ENCODE measurements at places on chromosomes 5 and 9. TPM values are rescaled to one million over a fixed set of nuclear protein-coding genes. Genes with fewer than 3 reads are reported as not detected.

GRCh38 chr5:55509796-55510522 is 24.8 kb downstream of the PLPP1 start:
- H3K4me1 ChIP-seq = no peaks in the 10 kb centered on the region
- no peaks in the 10 kb centered on the region for H3K36me3 ChIP-seq
- no peak overlapping the region for H3K4me3 ChIP-seq
- DNase-seq = no peak
- H3K27ac ChIP-seq = no peak overlapping the region

GRCh38 chr5:148687427-148687826 is 33.1 kb upstream of the HTR4 start:
- DNase-seq = peak; percentile 1
- H3K4me1 ChIP-seq = no peaks in the 10 kb centered on the region
- H3K27ac ChIP-seq = no peak overlapping the region

DNA sequence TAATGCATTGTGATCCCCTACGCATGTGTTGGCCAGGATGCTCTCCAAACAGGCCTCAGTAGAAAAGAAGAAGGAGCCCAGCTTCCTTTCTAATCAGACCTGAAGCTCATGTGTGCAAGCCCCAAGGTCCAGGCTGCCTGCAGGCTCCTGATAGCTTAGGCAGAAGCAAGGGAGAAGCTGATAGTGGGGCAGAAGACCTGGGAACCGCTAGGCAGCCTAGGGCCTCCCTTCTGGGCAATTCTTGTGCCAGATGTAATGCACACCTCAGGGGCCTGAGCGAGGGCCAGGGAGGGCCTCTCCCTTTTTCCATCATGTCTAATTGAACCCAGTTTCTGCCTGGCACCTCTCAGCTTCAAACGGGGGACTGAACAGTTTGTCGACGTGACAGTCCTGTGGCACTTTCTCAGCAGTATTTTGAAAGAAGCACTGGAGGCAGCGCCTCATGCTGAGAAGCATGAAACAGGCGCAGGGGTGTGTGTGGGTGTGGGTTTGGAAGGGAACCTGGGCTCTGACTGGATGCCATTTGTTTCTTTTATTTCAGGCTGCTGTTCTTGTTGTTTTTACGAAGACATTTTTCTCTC is 212.8 kb downstream of the PIK3R1 start:
- no peaks in the 10 kb centered on the region for H3K36me3 ChIP-seq
- no peaks in the 10 kb centered on the region for H3K27me3 ChIP-seq
- no peak overlapping the region for H3K4me3 ChIP-seq
- H3K4me1 ChIP-seq = peaks cover 37% of the 10 kb centered on the region
- no peak overlapping the region for H3K27ac ChIP-seq

DNA sequence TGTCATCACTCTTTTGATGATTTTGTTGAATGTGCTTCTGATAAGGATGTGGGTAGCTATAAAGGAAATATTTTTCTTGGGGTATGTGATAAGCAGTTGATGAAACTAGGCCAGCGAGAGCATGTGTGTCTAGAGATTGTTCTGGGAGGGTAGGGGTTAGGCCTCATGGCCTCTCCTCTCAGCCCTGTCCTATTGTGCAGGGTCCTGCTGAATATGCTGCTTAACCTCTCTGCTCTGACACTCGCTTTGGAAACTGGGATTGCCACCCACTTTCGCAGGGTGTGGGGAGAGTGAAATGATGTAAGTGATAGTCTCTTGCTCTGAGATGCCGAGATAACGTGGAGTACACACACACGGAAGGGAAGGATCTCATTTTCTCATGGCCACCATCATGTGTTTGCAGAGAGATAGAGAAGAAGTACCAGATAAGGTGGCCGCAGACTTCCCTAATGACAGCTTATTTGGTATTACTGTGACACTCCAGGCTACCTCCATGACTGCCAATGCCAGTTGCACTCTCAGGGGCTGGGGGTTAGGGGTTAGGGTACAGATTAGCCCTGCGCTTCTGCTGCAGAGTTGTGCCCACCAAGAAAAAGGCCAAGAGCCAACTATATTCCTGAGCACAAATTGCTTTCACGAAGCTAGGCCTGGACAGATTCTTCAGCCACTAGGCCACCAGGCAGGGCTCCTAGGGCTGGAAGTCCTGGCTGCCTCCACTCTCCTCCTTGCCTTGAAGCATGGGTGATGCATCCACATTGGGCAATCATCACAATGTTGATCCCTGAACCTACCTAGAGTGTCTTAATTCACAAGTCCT is 25.2 kb upstream of the TNFAIP8 start:
- no peak overlapping the region for H3K4me3 ChIP-seq
- no peaks in the 10 kb centered on the region for H3K27me3 ChIP-seq
- DNase-seq = no peak
- no peak overlapping the region for H3K27ac ChIP-seq

- DNase-seq = no peak
- no peak overlapping the region for H3K4me3 ChIP-seq
- H3K27me3 ChIP-seq = no peaks in the 10 kb centered on the region
- H3K4me1 ChIP-seq = no peaks in the 10 kb centered on the region
Observed at GRCh38 chr5:177249761-177250537, 53.6 kb downstream of the RAB24 start.

DNA sequence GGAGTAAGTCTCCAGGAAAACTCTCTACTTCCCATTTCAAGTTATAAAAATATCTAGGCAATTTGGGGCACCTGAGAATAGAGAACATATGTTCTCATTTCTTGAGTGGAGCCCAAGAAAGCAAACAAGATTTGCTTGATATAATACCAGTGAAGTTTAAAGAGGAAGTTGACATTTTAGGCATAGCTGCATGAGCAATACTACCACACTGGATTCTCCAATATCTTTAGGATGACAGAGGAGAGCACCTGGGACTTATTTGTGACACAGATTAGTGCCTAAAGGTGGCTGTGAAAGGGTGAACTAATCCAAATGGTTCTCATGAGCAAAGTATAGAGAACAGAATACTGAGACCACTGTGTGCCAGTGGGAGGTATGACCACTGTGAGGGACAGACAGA is 423.5 kb upstream of the RIOK2 start:
- no peak for DNase-seq
- no peaks in the 10 kb centered on the region for H3K27me3 ChIP-seq
- H3K4me3 ChIP-seq = no peak overlapping the region
- H3K27ac ChIP-seq = no peak overlapping the region

DNA sequence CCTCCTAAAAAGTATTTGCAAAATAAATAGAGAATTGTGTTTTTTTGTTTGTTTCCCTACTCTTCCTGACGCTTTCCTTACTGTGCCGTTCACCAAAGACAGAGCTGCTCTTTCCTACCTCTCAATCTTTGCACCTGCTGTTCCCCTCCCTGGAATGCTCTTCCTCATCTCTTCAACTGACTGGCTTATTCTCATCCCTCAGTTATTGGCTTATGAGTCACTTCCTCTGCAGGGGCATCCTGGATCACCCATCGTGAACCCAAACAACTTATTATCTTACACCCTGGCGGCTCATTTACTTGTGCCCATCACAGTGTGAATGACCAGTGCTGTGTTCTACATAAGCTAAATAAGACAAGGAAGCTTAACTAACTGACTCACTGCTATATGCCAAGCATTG is 36.1 kb upstream of the CCNG1 start:
- no peaks in the 10 kb centered on the region for H3K36me3 ChIP-seq
- DNase-seq = no peak
- no peaks in the 10 kb centered on the region for H3K27me3 ChIP-seq
- H3K4me1 ChIP-seq = no peaks in the 10 kb centered on the region
- H3K4me3 ChIP-seq = no peak overlapping the region

GRCh38 chr9:88420227-88420626 is 32.0 kb downstream of the SPIN1 start:
- H3K27me3 ChIP-seq = no peaks in the 10 kb centered on the region
- H3K4me3 ChIP-seq = no peak overlapping the region
- H3K27ac ChIP-seq = no peak overlapping the region
- DNase-seq = no peak
- H3K4me1 ChIP-seq = no peaks in the 10 kb centered on the region
- peaks cover 56% of the 10 kb centered on the region for H3K36me3 ChIP-seq

- H3K4me1 ChIP-seq = peaks cover 17% of the 10 kb centered on the region
- H3K4me3 ChIP-seq = peak overlapping the region; percentile 94
- peaks cover 18% of the 10 kb centered on the region for H3K36me3 ChIP-seq
- peak; percentile 46 for DNase-seq
- no peak overlapping the region for H3K27ac ChIP-seq
Observed at GRCh38 chr9:136409557-136410455, 608 bp downstream of the ENTR1 start.

- H3K4me1 ChIP-seq = no peaks in the 10 kb centered on the region
- H3K36me3 ChIP-seq = no peaks in the 10 kb centered on the region
- H3K27ac ChIP-seq = no peak overlapping the region
- no peak for DNase-seq
Observed at GRCh38 chr5:9834871-9835770, 205.0 kb upstream of the TAS2R1 start.

DNA sequence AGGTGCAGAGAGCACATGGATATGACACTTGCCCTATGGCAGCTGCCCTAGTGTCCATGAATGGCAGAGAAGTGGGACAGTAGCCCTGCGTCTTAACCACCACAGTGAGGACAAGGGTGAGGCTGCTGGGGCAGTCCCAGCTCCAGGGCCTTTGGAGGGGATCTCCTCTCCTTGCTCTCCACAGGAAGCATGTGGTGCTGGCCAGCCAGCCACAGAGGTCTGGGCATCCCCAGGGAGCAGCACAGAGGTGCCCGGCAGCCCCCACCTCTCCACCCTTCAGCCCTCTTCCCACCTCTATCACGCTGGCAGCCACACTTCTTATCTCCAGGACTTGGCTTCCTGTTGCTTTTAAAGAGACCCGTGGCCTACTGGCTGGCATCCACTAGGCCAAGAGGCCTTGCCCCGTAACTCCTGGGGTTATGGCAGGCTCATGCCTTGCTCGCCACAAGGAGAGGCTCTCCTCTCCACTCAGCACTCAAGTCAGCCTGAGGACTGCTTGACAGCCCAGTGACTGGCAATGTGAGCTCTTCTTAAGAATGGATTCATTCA is 21.9 kb downstream of the CSF2 start:
- H3K4me1 ChIP-seq = peaks cover 47% of the 10 kb centered on the region
- H3K36me3 ChIP-seq = no peaks in the 10 kb centered on the region
- no peaks in the 10 kb centered on the region for H3K27me3 ChIP-seq
- peak overlapping the region; percentile 76 for H3K27ac ChIP-seq
- no peak for DNase-seq

- no peak overlapping the region for H3K27ac ChIP-seq
- H3K4me1 ChIP-seq = no peaks in the 10 kb centered on the region
- DNase-seq = no peak
- no peaks in the 10 kb centered on the region for H3K36me3 ChIP-seq
- H3K4me3 ChIP-seq = no peak overlapping the region
- H3K27me3 ChIP-seq = no peaks in the 10 kb centered on the region
Observed at GRCh38 chr5:68382640-68383039, 167.1 kb downstream of the PIK3R1 start.

DNA sequence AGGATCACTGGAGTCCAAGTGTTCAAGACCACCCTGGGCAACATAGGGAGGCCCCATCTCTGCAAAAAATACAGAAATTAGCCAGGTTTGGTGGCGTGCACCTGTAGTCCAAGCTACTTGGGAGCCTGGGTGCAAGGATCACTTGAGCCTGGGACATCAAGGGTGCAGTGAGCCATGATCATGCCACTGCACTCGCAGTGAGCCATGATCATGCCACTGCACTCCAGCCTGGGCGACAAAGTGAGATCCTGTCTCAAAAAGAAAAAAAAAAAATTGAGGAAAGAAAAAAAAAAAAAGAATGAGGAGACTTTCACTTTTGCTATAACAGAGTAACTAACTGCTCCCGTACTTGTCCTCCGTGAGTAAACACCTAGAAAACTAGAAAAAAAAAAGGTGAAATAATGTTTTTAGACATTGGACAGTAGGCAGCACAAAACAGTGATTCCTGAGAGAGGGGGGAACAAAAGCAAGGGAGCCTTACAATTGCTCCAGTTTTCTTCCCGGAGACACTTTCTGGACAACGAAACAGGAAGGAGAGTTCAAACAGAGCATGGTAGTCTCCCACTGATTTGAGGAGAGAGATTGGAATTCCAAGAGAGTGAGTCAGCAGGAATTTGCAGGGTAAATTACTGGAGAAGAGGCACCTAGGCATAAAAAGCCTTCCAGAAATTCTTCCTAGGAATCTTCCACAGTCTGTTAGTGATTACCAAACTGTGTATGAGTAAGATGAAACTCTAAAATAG is 6.9 kb upstream of the ZBTB5 start:
- H3K4me3 ChIP-seq = peak overlapping the region; percentile 60
- DNase-seq = peak; percentile 52
- no peaks in the 10 kb centered on the region for H3K27me3 ChIP-seq
- peak overlapping the region; percentile 96 for H3K27ac ChIP-seq
- peaks cover 11% of the 10 kb centered on the region for H3K4me1 ChIP-seq

GRCh38 chr5:169183576-169183975 is 117.4 kb downstream of the SLIT3 start:
- no peak overlapping the region for H3K27ac ChIP-seq
- DNase-seq = no peak
- no peaks in the 10 kb centered on the region for H3K36me3 ChIP-seq

- no peaks in the 10 kb centered on the region for H3K4me1 ChIP-seq
- H3K27ac ChIP-seq = no peak overlapping the region
Observed at GRCh38 chr5:125375143-125375542, 628.7 kb upstream of the ZNF608 start.

GRCh38 chr5:138457531-138458275 is 7.6 kb upstream of the EGR1 start:
- H3K36me3 ChIP-seq = no peaks in the 10 kb centered on the region
- no peak for DNase-seq
- 0 out of 2 replicates have a peak, but pooled peaks cover 8% of the 10 kb centered on the region for H3K27me3 ChIP-seq
- no peak overlapping the region for H3K27ac ChIP-seq

DNA sequence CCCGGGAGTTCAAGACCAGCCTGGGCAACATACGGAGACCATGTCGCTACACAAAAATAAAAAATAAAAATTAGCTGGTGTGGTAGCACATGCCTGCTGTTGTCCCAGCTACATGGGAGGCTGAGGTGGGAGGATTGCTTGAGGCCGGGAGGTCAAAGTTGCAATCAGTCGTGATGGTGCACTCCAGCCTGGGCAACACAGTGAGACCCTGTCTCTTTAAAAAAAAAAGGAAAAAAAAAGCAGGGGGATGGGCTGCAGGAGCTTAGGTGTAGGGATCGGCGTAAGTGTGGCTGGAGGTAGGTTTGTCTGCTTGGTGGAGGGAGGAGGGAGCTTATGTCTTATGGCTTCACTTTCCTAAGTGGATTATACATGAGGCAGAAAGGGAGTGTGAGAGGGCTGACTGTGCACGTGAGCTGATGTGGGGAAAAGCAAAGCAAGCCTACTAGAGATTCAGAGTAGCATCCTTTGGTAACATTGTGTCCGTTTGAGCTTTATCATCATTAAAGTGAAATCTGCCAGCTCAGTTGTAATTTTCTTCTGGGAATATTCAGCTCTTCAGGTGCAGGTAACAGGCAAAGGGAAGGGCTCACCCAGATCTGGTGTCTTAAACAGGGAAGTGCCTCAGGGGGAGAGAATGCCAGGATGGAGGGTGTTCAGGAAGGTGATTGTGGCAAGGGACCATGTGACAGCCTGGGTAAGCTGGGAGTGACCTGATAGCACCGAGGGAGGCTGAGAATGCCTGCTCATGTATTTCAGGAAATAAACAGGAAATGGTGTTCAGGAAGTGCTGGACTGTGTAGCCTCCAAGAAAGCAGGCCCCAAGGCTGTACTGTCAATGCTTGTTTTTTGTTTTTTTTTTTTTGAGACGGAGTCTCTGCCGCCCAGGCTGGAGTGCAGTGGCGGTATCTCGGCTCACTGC is 17.6 kb upstream of the SETX start:
- H3K27ac ChIP-seq = no peak overlapping the region
- no peaks in the 10 kb centered on the region for H3K27me3 ChIP-seq
- no peak overlapping the region for H3K4me3 ChIP-seq
- no peaks in the 10 kb centered on the region for H3K4me1 ChIP-seq
- peak; percentile 40 for DNase-seq

The C5orf46 gene
- total RNA-seq = 1.0 TPM

The PCDHGB3 gene
- not detected for total RNA-seq

The SHROOM1 gene
- total RNA-seq = 23.3 TPM

The ALDH7A1 gene
- total RNA-seq = 111 TPM

The CCDC69 gene
- total RNA-seq = 0.50 TPM

The ZNF474 gene
- not detected for total RNA-seq
